ENCODE measurements at places on chromosomes 12 and 14.

- DNase-seq: peak; percentile 83
Measured at GRCh38 chr12:69348162-69348938, at the start of gene LYZ. LYZ (plus strand) TSS chr12:69348381; CDS start chr12:69348409, 28 bp downstream.

DNA sequence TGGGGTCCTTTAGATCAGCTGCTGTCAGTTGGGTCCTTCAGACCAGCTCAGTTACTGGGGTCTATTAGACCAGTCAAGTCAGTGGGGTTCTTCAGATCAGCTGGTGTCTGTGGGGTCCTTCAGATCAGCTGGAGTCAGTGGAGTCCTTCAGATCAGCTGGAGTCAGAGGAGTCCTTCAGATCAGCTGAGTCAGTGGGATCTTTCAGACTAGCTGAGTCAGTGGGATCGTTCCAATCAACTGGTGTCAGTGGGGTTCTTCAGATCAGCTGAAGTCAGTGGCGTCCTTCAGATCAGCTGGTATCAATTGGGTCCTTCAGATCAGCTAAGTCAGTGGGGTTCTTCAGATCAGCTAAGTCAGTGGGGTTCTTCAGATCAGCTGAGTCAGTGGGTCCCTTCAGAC lies 14.7 kb upstream of the LPCAT3 start:
- DNase-seq: no peak

DNA sequence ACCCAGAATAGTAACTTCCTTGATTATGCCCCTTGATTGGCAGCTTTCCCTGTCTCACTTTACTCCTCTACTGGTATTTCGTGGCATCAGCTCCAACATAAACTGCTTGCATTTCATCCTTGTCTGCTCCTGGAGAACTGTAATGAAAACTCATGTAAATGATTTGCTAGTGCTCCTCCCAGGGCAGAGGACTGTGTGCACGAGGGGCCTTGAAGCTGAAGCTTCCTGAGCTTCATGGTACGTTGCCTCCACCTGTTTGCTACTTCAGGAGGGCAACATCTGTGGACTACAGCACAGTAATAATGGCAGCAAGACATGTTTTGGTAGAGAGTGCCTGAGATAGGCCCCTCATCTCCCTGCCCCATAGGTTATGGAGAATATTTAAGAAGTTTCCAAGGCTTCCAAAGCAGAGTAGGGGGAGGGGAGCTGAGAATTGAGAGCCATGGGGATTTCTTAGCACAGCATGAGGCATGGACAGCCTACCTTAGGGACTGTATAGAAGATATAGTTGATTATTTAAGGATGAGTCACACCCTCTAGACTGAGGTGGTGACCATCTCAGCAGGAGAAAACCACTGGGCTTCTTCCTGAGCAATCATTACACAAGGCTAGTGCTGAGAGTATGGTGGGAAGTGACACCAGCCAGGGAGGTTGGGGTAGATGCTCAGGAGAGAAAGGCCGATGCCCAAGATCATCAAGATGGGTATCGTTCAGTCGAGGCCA lies 29.5 kb downstream of the CCDC198 start:
- no peak for DNase-seq

GRCh38 chr14:22646570-22647254 lies 2.6 kb upstream of the OR6J1 start:
- DNase-seq: no peak

- DNase-seq: no peak
Measured at GRCh38 chr14:43155258-43155657, 1351.8 kb downstream of the FSCB start.

GRCh38 chr14:72810201-72810600 lies 83.7 kb downstream of the DPF3 start:
- DNase-seq: no peak

DNA sequence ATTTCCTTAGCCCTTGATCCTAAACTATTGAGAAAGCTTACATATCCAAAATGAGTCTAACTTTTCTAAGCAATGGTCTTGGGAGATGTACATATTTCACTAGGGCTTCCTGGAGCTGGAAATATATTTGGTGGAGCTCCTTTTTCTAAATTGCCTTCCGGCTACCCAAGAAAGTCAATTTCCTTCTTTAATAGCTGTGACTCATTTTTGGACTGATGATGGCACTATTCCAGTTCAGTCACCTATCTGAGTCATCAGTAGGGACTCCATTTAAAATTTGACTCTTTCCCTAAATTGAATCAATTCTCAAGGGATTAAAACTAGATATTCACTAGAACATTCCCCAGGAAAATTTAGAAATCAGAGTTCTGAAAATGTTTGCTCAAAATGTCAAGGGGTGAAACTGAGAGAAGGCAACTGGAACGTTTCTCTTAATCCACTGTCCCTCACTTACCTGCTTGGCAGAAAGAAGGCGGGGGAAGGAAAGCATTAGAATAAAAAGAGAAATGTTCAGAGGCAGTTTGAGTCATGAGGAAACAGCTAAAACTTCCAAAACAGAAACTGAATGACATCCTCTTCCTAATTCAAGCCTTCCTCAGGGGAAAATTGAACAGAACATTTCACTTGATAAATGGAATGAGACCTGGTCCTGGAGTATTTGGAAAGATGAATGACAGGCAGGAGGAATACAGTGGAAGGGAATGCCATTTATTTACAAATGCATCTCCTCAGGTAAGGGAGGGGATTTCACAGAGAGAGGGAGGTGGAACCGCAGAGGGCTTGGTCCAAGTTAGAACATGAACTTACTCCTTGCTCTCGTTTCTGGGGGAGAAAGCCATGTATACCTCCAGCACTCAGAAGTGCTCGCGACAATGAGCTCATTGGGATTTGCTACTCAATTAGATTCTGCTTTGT lies 91.2 kb downstream of the RGS6 start:
- DNase-seq: peak; percentile 16

GRCh38 chr14:68140806-68141205 lies 321.2 kb downstream of the RAD51B start:
- DNase-seq: no peak

DNA sequence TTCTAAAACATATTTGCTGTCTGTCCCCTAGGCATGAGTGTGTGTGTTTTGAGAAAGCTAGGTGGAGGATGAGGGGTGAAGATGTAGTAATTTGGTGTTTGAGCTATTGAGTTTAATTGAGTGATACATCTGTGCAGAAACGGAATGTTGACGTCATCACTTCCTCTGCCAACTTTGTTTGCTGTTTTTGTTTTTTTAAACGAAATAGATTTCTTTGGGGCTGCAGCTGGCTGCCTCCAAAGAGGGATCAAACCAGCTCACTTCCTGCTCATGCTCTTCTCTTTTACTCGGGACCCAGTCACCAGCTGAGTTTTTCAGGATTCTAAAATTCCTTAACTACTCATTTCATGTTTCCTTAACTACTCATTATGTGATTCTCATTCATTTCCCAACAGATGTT lies 19.5 kb upstream of the CRACR2A start:
- no peak for DNase-seq

DNA sequence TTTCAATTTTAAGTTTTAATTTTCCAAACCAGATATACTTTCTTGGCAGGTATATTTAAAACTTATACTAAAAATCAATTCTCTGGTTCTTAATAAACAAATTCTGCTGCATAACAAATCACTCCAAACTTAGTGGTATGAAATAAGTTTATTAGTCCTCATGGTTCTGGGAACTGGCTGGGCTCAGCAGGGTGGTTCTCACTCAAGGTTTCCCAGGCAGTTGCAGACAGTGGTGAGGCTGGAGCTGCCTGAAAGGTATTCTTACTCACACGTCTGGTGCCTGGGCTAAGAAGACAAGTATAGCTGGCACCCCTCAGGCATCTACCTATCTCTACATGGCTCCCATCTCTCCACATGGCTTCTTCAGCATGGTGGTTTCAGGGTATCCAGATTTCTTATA lies 308.2 kb upstream of the CCDC196 start:
- no peak for DNase-seq

DNA sequence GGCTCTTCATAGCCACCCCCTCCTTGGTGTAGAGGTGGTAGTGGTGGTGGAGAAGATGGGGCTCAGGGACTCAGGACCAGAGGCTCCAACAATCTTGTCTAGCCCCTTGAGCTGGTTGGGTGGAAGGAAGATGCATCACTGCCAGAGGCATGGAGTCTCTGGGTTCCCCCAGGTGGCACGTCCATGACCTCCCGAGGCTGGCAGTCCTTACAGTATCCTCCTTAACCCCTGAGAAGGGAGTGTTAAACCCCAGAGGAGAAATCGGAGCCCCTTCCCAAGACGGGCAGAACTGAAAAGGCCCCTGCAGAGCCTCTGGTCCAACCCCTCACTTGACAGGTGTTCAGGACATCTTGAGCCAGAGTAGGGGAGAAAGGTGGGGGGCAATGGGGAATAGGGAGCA lies 9.1 kb downstream of the KRT83 start:
- DNase-seq: no peak

DNA sequence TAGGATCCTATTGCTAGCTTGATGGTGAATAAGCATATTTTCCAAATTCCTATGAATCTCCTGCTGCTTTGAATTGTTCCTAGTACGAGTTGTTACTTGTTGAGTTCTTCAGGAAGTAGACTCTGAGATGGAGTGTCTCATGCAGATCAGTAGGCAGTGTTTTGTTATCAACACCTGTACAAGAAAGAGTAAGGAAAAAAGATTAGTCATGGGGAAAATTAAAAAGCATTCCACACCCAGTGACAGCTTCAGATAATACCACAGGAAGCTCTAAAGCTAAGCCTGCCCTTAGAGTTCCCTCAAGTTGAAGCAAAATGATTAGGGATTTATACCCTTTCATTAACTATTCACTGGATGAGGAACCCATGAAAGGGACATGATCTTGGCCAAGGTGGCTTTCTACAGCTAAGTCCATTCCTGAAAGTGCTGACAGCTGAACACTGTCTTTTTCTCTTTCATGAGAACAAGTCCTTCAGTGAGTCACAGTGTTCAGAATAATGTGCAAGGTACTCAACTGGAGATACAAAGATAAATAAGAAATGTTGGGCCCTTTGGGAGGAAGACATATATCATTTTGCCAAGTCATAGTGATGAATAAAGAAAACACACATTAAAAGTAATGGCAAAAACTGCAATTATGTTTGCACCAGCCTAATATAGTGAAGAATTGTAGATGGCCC lies 49.1 kb downstream of the CCER1 start:
- no peak for DNase-seq

GRCh38 chr12:106581543-106582248 lies 1.1 kb upstream of the RFX4 start:
- DNase-seq: peak; percentile 9

DNA sequence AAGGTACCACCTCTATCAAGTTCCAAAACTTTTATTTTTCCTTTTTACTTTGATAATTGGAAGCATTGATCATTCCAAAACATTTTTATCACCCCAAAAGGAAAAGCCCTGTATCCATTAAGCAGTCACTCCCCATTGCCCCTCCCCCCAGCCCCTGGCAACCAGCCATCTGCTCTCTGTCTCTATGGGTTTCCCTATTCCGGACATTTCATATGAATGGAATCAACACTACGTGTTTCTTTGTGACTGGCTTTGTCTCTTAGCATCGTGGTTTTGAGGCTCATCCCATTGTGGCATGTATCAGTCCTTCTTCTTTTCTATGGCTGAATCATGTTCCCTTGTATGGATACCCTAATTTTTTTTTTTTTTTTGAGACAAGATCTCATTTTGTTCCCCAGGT lies 18.0 kb upstream of the PHETA1 start:
- no peak for DNase-seq

DNA sequence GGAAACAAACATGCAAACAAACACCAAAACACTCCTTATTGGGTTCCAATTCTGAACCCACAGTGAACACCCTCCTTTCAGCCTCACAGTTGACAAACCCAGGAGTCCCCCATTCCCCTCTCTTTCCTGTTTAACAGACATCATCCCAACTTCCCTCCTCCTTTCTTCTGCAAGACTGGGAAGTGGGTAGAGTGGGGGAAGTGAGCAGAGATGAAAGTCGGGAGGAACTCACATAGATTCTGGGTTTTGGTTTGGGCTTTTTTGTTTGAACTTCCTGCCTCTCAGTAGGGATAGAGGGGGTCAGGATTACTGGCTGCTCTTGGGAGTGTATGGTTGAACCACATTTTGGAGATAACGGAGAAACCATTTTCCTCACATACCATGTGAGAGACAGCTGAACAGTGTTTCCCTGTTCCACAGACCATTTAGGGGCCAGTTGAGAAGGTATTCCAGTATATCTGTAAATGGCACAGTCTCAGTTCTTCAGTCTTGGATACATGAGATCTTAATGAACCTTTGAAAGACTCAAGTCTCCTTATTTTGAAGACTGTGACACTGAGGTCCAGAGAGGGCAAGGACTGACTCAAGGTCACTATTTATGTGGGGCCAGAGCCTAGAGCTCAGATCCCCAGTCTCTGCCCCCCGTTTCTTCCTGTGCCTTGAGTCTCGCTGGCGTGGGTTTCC lies 3.9 kb upstream of the GPR84 start:
- DNase-seq: peak; percentile 59

DNA sequence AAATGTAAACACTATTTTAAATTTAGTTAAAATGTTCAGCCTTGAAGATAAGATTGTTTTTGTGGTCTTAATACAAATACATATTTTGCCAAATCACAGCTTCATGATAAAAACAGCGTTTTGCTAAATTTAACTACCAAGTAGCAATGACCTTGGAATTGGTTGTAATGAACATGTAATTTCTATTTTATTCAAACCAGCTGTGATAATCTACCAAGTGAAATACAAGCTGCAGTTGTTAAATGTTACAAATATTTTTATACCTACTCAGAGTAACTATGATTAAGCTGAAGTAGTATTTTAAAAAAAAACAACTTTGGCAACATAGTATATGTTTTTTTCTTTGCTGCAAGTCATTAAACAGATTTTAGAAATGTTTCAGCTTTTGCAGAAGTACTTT lies 96.2 kb downstream of the CPSF2 start:
- DNase-seq: no peak

- no peak for DNase-seq
Measured at GRCh38 chr12:50111395-50111692, 692 bp upstream of the COX14 start.

GRCh38 chr14:79318371-79318770 lies 892.9 kb downstream of the DIO2 start:
- DNase-seq: no peak

GRCh38 chr12:50224026-50224692 lies 57.0 kb upstream of the CERS5 start:
- DNase-seq: no peak

- no peak for DNase-seq
Measured at GRCh38 chr12:12064596-12064995, 6.1 kb upstream of the BCL2L14 start.

- DNase-seq: no peak
Measured at GRCh38 chr12:52828156-52828555, 6.0 kb downstream of the KRT79 start.

- no peak for DNase-seq
Measured at GRCh38 chr12:72502546-72502945, 230.4 kb downstream of the TRHDE start.
